Left colon (tissue), 2 donors: ENCODE measurements at places on chromosomes 13 and 19. TPM values are rescaled to one million over a fixed set of nuclear protein-coding genes. Genes with fewer than 3 reads are reported as not detected.

DNA sequence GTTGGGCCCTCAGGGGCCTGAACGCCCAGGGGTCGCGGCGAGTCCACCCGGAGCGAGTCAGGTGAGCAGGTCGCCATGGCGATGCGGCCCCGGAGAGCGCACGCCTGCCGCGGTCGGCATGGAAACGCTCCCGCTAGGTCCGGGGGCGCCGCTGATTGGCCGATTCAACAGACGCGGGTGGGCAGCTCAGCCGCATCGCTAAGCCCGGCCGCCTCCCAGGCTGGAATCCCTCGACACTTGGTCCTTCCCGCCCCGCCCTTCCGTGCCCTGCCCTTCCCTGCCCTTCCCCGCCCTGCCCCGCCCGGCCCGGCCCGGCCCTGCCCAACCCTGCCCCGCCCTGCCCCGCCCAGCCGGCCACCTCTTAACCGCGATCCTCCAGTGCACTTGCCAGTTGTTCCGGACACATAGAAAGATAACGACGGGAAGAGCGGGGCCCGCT lies at the start of gene CCNA1:
Gene CCNA1, plus strand, starts transcription at position 390 of the 439 bp plus-strand sequence. CDS start 562 bp downstream, outside the sequence.
- DNase-seq: peak; percentile 21

GRCh38 chr13:79659121-79659521 lies 178.2 kb downstream of the NDFIP2 start:
- no peak for DNase-seq

GRCh38 chr13:109385242-109385560 lies 401.2 kb downstream of the IRS2 start:
- DNase-seq: no peak

DNA sequence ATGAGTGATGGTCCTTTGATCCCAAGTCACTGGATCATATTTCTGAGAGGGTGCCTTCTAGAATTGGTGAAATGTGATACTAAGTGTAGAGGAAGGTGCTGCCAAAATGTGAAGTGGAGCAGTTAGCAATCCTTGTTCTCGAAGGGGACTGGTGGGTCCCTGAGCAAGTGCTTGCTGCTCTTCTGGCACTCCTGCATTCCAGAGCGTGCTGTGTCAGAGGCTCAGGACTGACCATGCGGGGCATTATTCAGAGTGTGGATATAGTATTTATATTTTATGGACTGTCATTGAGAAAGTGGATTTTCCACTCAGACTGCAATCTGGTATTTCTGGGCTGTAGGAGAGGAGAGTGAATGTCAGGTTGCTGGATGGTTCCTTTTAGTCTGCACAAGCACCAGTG lies 152.6 kb upstream of the KL start:
- DNase-seq: no peak

Gene ATP4A
- total RNA-seq: not detected

Gene ZNF530
- 1.2 TPM for total RNA-seq

GRCh38 chr19:33447336-33448158 lies 74.0 kb downstream of the CEBPG start:
- no peak for DNase-seq

Gene PTGIR
- 1.6 TPM for total RNA-seq

- no peak for DNase-seq
Measured at GRCh38 chr19:1041272-1041834, 1.4 kb downstream of the ABCA7 start.

Gene EPS8L1
- total RNA-seq: 42.1 TPM

Gene ZNF569
- 1.4 TPM for total RNA-seq

DNA sequence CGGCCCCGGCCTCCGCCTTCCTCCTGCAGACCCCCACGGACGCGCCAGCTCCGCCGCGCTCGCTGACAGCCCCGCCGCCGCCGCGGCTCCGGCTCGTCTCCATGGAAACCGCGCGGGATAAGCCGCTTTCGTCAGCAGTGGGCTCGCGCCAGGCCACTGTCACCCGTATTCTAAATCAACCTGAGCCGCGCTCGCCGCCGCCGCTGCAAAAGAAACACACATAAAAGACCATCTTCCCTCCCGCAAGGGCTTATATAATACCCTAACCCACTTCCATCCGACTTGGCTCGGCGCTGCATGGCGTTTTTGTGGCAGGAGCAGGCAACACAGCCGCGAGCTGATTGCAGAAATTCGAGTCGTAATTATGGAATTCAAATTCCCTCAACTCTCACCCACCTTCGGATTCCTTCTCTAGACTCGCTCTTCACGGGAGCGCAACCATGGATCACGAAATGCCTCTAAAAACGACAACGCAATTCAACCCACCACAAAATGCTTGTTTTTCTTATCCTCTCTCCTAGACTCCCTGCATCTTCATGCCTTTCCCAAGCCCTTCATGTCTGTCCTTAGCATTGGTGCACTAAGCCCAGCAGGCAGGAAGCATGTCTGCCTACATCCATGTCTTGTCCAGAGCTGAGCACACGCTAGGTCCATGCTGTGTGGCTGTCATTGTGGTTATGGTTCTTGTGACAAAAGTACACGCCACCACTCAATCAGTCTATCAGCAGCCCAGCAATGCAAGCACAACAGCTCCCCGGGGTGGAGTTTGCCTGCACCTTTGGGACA lies at the start of gene AMER2:
Gene AMER2, minus strand, starts transcription at position 772 of the 786 bp plus-strand sequence. Its CDS starts 669 bp downstream, at position 103.
- DNase-seq: peak; percentile 14

Gene LSM7
- 67.1 TPM for total RNA-seq

Gene RFX1
- total RNA-seq: 12.0 TPM

GRCh38 chr19:5150902-5151741 lies 182.2 kb downstream of the KDM4B start:
- peak; percentile 4 for DNase-seq

- DNase-seq: no peak
Measured at GRCh38 chr13:59352600-59352999, 811.1 kb downstream of the DIAPH3 start.

- DNase-seq: no peak
Measured at GRCh38 chr13:32894589-32895001, 121.6 kb upstream of the KL start.

Gene APOC4
- not detected for total RNA-seq

DNA sequence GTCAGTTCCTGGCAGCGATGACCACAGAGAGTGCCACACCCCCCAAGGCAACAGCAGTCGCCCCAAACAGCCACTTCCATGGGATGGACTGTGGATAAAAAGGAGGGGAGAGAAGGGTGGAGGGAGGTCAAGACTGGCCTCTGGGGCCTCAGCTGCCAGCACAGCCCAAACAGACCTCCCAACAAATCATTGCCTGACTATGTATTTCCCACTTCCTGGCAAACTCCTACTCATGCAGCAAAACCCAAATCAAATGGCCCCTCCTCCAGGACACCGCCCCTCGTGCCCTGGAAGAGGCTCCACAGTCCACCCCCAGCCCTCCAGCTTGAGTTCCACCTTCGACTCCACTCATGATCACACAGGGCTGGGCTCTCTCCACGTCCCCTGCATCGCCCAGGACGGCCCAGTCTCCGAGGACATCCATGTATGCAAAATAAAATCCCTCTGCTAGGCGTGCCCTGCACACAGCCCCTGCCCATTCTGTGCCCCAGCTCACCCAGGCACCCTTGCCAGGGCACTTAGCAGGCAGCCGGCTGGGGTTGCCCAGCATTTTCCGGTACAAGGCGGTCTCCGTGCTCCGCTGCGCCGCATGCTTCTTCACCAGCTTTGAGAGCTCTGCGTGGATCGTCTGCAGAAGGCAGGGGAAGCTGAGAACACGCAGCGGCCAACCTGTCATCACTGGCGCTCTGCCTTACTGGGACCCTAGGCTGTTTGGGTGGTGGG lies 10.5 kb upstream of the ELL start:
- no peak for DNase-seq

DNA sequence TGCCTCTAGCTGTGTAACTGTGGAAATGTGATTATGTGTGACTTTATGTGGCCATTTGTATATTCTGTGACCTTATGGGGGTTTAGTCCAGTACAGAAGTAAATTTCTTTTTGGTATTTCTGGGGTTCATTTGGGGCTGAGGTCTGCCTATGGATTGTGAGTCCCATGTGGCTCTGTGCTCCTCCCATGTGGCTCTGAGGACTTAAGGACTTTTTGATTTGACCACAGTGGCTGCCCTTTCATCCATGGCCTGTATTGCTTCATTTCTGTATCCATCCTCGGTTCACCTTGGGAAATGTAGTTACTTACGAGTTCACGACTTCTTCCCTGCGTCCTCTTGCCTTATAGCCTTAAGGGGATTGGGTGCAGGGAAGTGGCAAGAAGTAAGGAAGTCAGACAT lies 1.0 kb downstream of the ZNF420 start:
- no peak for DNase-seq

DNA sequence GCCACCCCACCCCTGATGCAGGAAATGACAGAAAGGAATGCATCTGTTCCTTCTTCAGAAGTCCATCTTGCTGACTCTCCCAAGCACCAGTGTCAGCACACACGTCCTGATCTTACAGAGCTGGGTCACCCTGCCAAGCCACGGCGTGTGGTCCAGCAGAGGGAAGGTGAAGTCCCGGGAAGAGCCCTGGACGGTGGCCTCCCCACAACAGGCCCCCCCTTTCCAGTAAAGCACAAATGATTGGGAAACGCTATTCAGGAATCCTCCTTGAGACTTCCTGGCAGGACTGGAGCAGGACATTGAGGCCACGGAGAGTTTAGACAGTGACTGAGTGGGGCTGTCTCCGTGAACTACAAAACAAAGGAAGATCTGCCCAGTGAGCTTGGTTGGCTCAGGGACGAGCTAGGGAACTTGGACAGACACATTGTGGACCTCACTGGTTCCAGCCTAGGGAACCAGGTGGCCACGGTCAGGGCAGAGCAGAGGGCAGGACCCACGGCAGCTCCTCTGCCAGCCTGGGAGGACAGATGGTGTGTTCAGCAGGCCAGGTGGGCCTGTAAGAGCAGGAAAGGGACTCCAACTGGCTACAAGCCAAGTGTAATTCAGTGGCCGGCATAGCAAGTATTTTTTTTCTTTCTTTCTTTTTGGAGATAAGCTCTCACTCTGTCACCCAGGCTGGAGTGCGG lies 41.7 kb downstream of the ELL start:
- peak; percentile 43 for DNase-seq

GRCh38 chr13:90696254-90696653 lies 651.2 kb upstream of the MIR17HG start:
- no peak for DNase-seq

DNA sequence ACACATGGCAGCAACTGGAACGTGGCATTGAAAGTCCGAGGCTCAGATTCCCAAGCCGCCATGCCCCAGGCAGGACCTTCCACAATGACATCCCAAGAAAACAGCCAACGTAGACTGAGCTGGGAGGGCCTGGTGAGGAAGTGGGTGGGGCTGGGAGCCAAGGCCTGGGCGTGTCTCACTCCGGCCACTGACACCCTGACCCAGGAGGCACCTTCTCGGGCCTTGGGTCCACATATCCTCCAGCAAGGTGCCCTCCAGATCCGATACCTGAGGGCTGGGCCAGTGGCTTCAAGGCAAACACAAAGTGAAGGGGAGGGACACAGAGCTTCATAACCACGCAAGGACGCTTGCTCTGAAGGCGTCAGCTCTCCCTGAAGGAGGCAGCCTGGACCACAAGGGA lies 43.0 kb downstream of the RAB20 start:
- DNase-seq: peak; percentile 70

Gene ZNF541
- total RNA-seq: not detected
